ENCODE measurements at places on chromosomes 7 and 10.
A peak's percentile ranks its signal among the peaks of the same experiment; 100 is the strongest.

DNA sequence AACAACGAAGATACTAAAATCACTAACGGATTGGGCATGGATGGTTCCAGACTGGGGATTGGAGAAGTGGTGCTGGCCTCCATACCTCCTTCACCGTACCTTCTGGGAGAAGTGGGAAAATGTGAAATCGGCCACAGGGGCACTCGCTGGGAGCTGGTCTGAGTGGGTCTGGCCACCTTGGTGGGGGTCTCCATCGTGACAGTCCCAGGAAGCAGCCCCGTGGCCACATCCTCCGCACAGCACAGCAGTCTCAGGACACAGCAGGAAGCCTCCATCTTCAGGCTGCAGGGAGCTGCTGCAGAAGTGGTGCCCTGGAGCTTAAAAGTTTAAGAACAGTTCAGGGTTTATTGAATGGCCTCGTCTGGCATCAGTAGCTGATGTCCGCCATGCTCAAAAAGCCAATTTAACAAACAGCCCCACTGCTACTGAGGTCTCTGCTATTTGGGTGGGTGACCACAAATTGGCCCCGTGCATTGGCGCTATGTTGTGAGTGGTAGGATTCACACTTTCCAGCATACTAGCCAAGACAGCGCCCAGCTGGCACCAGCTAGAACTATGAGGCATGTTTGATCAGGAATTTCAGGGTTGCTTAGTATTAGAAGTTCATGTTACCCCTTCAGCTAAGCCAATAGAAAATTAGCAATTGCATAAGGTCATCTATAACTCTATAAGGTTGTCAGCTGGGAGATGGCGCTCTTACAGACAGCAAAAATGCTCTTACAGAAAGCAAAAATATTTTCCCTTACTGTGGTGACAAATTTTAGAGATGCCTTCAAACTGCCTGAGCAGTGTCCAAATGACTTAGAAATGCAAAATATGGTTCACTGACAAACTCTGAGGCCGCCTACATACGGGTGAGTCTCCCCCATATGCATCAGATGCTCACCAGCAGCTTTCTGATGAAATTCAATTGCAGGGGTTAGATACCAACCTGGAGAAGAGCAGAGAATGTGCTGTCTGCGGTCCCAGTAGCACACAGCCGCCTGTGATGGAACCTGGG, 17.0 kb downstream of the PKD1L1 start:
- no peak overlapping the region for H3K4me3 ChIP-seq
- H3K27me3 ChIP-seq, result no peaks in the 10 kb centered on the region
- H3K36me3 ChIP-seq, result no peaks in the 10 kb centered on the region
- no peaks in the 10 kb centered on the region for H3K4me1 ChIP-seq
- no peak overlapping the region for H3K27ac ChIP-seq

DNA sequence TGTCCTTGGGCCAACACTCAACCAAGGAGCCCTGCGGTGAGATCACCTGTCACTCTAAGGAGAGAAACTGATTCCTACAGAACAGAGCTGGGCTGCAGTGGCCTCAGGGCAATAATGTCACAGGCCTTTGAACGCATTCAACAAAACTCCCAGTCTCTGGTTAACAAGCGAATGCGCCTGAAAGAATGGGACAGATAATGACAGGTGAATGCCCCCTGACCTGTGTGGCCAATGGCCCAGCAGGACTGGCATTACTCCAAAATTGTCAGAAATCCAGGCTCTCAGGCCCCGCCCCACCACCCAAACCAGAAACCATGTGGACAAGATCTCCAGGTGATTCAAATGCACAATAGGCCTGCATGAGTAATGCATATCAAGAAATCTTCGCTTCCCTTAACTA, 277.7 kb upstream of the KLF6 start:
- H3K27ac ChIP-seq, result peak overlapping the region; percentile 39
- H3K4me1 ChIP-seq, result peaks cover 13% of the 10 kb centered on the region
- no peaks in the 10 kb centered on the region for H3K36me3 ChIP-seq
- H3K27me3 ChIP-seq, result no peaks in the 10 kb centered on the region

- DNase-seq, result no peak
- H3K27me3 ChIP-seq, result no peaks in the 10 kb centered on the region
- H3K36me3 ChIP-seq, result no peaks in the 10 kb centered on the region
- peak overlapping the region; percentile 94 for H3K27ac ChIP-seq
- peaks cover 60% of the 10 kb centered on the region for H3K4me1 ChIP-seq
- no peak overlapping the region for H3K4me3 ChIP-seq
Measured at GRCh38 chr7:55569797-55570196, 2.5 kb downstream of the VOPP1 start.

- H3K4me1 ChIP-seq, result peaks cover 52% of the 10 kb centered on the region
- H3K36me3 ChIP-seq, result no peaks in the 10 kb centered on the region
- no peak overlapping the region for H3K27ac ChIP-seq
- H3K4me3 ChIP-seq, result peak overlapping the region; percentile 95
- DNase-seq, result no peak
Measured at GRCh38 chr7:105016068-105016708, 2.2 kb downstream of the KMT2E start.

Measured in gastrocnemius medialis (tissue), 4 donors.